T47D (cell line): ENCODE measurements at places on chromosomes 12 and 14.

- no peak for DNase-seq
Measured at GRCh38 chr14:104691546-104692260, 2.3 kb downstream of the INF2 start.

DNA sequence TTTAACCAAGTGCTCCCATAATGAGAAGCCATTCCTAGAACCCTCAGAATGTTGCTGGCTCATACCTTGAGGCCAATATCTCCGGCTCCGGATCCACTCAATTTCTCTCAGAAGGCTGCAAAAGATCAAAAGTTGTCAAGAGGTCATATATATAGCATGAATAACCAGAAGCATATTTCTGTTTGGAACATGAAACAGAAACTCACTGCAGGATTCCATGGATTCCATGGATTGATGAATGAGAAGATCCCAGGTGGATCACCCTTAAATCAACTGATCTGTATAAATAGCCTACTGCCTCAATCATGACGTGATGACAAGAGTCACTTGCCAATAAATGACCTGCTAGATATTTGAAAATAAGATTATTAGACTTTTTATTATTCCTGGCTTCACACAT, 3.3 kb upstream of the NT5DC3 start:
- no peak for DNase-seq

DNA sequence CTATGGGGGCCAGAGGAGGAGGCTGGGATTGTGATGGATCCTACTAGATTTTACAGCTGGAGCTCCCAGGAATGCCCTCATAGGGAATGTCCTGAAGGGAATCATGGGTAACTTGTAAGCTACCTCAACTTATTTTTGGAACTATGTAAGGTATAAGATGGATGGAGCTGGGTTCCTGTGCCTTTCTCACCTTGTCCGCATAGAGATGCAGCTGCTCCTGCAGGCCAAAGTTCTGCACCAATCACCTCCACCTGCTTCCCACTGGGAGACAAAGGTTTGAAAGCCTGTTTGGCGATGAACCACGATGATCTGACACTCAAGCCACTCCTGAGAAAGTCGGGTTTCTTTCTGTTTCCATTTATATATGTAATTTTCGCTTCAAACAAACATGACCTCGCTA, 648 bp upstream of the AKAP5 start:
- peak; percentile 29 for DNase-seq

DNA sequence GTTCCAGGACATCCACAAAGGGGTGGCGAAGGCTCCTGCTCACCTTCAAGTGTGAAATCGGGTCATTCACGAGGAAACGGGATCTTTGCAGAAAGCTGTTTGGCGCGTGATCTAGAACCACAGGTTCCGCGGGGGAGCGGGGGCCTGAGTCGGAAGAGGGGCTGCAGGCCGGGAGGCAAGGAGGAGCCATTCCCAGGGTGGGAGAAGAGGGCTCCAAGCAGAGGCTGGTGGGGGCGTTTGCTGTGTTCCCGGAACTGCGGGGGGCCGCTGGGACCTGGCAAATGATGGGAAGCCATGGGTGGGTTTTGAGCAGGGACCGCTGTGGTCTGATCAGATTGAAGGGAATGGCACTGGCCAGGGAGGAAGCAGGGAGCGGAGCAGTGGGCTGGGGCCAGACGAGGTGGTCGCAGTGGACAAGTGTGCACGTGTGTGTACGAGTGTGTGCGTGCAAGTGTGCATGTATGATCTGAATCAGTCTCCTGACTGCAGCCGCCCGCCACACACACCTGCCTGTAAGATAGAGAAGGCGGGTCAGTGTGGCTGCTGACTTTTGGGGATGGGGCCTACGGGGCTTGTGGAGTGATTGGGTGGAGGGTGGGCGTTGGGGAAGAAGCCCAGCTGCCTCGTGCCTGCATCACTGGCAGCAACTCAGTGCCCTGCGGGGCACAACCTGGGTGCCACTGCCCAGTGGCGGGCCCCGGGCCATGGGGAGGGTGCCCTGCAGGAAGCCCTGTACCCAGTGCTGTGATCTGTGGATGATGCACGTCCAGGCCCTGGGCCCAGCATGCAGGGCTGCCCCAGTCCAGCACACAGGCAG, 141.9 kb downstream of the KIF26A start:
- no peak for DNase-seq
